ENCODE measurements at places on chromosomes 7 and 10. TPM values are rescaled to one million over a fixed set of nuclear protein-coding genes. Genes with fewer than 3 reads are reported as not detected.

DNA sequence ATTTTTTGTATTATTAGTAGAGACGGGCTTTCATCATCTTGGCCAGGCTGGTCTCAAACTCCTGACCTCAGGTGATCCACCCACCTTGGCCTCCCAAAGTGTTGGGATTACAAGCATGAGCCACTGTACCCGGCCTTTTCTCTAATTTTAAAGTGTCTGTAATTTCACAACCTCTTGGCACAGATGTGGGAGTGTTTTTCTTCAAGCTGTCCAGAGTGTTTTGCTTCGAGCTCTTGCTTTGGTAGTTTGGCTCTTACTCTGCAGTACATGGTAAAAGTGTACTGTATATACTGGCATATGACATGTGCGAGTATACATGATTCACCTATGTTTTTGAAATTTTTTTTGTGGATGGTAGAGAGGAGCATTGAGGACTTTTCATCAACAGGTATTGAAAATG is 9.8 kb downstream of the SRGN start:
- DNase-seq: no peak

- DNase-seq: no peak
Measured at GRCh38 chr7:132882714-132883428, 199.0 kb downstream of the CHCHD3 start.

GRCh38 chr7:140222814-140223213 is 46.0 kb upstream of the KDM7A start:
- no peak for DNase-seq

DNA sequence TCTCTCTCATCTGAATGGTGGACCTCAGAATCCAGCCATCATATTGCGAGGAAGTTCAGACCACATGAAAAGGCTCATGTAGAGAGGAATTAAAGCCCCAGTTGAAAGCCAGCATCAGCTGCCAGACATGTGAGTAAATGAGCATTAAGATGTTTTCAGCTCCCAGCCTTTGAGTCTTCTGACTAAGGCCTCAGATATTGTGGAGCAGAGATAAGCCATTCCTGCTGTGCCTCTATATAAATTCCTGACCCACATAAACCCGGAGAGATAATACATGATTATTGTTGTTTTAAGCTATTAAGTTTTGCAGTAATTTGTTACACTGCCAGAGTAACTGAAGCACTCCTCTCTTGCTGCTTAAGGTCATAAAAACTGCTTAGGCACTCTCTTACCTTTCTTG is 14.6 kb downstream of the FAM149B1 start:
- no peak for DNase-seq

GRCh38 chr10:13701157-13701919 is 114.6 kb downstream of the PRPF18 start:
- no peak for DNase-seq

The ZC3HAV1L gene
- 5.4 TPM for total RNA-seq

DNA sequence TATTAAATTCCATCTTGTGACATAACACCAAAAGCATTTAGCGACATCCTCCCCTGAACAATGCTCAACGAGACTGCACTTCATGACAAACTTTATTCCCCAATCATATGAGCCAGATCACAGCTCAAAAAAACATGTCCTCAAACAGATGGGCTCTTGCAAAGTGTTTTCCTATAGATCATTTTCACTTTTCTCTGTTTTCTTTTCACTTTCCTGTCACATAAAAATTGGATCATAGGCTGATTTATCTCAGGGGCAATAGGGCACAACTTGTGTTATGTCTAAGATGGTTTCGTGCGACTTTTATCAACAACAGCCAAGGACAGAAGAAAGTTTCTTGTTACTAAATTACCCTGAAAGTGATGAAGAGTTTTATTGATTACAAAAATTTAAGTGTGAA is 206.1 kb downstream of the WDR11 start:
- DNase-seq: no peak

The IL15RA gene
- 11.8 TPM for total RNA-seq

DNA sequence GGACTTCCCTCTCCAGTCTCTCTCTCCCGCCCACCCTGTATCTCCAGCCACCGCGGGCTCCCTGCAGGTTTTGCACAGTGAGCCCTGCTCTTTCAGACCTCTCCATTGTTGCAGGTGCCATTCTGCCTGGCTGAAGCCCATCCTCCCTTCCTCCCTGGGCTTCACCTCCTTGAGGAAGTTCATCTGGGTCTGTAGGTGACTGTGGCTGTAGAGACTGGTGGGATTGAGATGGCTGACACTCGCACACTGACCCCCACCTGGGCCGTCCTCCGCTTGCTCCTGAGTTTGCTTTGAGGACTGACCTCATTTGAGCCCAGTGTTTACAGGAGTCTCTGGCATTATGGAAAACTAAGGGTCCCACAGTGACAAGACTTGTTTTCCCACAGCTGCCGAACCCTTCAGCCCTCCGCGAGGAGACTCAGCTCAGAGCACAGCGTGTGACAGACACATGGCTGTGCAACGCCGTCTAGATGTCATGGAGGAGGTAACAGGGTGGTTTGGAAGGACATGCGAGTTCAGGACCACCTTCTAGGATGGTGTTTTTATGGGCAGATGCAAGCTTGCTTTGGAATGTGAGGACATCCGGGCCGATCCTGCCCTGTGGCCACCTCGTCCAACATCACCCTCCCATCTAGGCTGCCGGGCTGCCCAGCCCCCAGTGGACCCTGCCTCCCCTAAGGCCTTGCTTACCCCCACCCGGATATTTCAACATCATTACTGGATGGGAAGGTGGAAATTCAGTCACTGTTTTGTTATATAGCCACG is 9.3 kb downstream of the PLAC9 start:
- no peak for DNase-seq

DNA sequence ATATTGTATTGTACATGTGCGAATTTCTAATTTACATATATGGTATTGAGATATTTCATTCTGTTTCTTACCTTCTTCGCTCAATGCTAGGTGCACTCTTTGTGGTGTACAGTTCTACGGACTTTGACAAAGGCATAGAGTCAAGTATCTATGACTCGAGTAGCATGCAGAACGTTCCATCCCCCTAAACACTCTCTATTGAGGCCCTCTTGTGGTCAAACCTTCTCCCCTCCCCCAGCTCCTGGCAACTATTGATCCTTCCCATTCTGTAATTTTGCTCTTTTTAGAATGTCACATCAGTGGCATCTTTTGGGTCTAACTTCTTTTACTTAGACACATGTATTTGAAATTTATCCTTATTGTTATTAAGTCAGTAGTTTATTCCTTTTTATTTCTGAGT is 30.7 kb upstream of the GDF10 start:
- no peak for DNase-seq

- no peak for DNase-seq
Measured at GRCh38 chr7:149010451-149010850, 17.9 kb downstream of the PDIA4 start.

- DNase-seq: peak; percentile 33
Measured at GRCh38 chr7:144784943-144785342, 50.9 kb downstream of the TPK1 start.

DNA sequence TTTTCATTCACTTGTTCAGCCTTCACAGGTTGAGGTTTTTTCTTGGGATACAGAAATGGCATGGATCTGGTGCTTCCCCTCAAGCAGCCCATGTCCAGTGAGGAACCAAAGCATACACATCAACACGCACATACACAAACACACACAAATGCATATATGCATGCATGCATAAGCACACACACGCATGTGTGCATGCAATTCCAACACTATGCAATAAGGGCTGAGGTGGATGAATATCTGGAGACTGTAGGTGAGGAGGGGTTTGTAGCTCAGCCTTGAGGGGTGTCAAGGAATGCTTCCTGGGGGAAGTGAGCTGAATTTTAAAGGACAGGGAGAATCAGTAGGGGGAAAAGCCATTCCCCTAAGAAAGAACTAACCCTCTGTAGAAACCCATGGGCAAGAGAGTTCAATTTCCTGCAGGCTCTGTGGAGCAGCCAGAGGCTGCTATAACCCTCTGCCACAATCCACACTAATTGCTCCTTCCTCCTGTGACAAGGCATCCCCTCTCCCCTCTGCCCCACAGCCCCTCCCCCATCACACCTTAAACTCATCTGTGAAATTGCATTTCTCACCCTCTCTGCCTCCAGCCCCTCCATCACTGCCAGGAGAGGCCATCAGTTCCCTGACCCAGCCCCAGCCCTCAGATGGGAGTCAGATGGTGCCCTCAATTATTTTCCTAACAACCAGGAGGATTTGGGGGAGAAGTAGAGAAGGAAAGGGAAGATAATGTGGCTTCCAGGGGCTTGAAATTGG is 316.4 kb downstream of the RPS24 start:
- no peak for DNase-seq

DNA sequence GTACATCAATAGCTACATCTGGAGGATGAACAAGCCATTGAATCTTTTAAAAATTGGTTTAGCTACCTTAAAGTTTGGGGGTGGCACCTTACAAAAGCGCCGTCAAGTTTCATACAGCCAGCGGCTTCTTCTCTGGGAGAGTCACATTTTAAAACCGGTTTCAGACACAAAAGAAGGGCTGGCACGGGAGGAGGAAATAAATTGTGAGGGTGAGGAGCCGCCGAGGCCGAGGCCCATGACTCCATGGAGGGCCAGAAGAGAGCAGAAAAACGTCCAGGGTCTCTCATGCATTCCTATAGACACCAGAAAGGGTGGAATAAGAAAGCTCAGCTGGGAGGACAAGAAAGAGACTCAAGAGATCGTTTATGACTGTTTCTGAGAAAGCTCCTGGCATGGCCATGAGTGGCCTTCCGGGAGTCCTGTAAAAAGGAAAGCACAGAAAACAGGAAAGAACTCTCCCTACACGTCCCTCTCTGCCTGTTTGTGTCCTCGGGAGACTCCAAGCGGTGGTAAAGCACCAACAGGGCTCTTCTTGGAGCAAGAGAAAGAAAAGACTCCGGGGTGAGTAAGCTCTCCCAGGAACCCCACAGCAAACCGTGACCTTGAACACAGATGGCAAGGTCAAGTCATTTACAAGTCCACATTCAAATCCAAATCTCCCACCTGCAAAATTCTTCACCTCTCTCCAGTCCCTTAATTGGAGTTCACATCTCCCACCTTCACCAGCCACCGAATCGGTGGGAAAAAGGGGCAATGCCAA is 1.8 kb downstream of the FRAT2 start:
- DNase-seq: no peak

- DNase-seq: peak; percentile 65
Measured at GRCh38 chr10:34181553-34182300, 633.4 kb downstream of the PARD3 start.

- no peak for DNase-seq
Measured at GRCh38 chr7:74371381-74372341, 82.0 kb upstream of the GTF2IRD1 start.

The PYROXD2 gene
- 10.8 TPM for total RNA-seq

GRCh38 chr10:110330675-110331074 is 26.0 kb upstream of the SMNDC1 start:
- no peak for DNase-seq

Measured in right cardiac atrium (tissue), 5 donors.